Progenitor cell of endocrine pancreas (in vitro differentiated cells): ENCODE measurements at places on chromosomes 7 and 10.

- DNase-seq = no peak
These were observed 1067.5 kb downstream of the NRG3 start for GRCh38 chr10:82942286-82943099.

GRCh38 chr10:77347052-77347451, 290.6 kb downstream of the KCNMA1 start:
- no peak for DNase-seq

- DNase-seq = no peak
These were observed 13.1 kb upstream of the PDK4 start for GRCh38 chr7:95609277-95609971.

GRCh38 chr7:101691822-101692384, 62.8 kb upstream of the MYL10 start:
- DNase-seq = no peak

GRCh38 chr10:60351191-60351853, 38.4 kb downstream of the ANK3 start:
- DNase-seq = no peak
